ENCODE measurements at places on chromosomes 11 and 22.

DNA sequence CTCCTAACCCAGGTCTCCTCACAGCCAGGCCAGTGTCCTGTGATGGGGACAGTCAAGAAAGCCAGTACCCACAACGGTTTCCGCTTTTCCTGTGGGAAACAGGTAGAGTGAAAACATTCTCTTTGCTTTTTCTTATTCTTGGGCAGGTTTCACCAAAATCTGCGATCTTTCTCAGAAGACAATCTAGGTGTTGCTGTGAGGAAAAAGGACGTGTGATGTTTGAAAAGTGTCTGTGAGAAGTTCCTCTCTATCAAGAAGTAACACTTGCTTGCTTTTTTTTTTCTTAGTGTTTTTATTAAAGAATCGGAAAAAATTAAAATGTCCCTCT lies 9.2 kb upstream of the IL2RB start:
- no peak for DNase-seq

GRCh38 chr11:94545264-94546161 lies 1.8 kb downstream of the FUT4 start:
- peak; percentile 1 for DNase-seq

GRCh38 chr11:2130881-2131352 lies 8.3 kb downstream of the IGF2 start:
- DNase-seq = no peak

DNA sequence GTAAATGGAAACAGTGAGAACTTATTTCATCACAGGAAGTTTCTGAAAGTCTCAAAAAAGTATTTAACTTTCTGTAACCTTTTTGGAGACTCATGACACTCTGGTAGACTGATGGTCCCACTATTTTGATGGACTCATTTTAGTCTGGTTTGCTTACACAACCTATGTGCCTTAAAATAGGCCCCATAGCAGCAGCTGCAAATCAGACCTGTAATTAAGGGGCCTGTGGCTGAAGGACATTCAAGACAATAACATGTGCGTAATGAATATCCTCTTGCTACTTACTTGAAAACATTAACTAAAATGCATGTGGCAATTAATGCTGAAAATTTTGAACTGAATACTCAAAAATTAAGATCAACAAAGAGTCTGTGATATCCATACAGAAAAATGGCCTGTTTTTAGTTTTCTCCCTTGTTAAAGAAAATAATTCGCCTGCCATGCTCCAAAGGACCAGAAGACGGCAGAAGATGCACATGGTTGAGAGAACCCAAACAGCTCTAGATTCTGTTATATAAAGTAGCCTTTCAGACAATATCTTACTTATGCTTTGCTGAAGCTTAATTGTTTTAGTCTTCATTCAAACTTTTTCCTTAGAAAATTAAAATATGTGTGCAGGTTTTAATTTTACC lies 568.5 kb downstream of the KCNA4 start:
- DNase-seq = no peak

GRCh38 chr11:102451681-102452460 lies 694 bp downstream of the TMEM123 start:
- peak; percentile 76 for DNase-seq

DNA sequence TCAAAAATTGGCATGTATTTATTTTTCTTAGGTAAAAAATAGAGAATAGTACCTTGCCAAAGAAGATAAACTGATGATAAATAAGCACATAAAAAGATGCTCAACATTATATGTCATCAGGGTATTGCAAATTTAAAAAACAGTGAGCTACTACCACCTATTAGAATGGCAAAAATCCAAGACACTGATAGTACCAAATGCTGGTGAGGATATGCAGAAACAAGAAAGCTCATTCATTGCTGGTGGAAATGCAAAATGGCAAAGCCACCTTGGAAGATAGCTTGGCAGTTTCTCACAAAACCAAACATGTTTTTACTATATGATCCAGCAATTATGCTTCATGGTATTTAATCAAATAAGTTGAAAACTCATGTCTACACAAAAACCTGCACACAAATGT lies 46.4 kb upstream of the EED start:
- DNase-seq = no peak

- no peak for DNase-seq
These were observed 15.0 kb upstream of the EHD1 start for GRCh38 chr11:64893194-64894069.

DNA sequence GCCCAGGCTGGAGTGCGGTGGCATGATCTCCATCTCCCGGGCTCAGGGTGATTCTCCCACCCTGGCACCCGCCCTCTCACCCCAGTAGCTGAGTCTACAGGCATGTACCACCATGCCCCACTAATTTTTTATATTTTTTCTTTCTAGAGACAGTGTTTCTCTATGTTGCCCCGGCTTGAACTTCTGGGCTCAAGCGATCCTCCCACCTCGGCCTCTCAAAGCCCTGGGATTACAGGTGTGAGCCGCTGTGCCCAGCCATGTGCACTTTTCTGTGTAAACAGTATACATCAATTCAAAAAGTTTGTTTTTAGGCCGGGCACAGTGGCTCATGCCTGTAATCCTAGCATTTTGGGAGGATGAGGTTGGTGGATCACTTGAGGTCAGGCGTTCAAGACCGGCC lies 14.7 kb downstream of the GRIK4 start:
- DNase-seq = no peak

DNA sequence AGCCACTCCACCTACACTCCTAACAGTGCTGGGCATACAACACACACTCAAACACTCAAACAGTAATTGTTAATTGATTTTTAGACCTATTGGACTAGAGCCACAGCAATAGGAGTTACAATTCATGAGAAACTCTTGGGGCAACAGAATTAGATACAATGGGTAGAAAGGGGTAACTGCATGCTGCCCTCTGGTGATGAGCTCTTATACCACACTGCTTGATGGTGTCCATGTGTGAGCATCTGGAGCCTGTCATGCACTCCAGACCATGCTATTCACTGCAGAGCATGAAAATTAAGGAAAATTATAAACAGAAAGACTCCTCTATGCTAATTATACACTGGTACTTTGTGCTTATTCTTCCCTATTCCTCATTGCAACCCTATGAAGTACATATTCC lies 975.5 kb upstream of the CCDC90B start:
- DNase-seq = no peak

DNA sequence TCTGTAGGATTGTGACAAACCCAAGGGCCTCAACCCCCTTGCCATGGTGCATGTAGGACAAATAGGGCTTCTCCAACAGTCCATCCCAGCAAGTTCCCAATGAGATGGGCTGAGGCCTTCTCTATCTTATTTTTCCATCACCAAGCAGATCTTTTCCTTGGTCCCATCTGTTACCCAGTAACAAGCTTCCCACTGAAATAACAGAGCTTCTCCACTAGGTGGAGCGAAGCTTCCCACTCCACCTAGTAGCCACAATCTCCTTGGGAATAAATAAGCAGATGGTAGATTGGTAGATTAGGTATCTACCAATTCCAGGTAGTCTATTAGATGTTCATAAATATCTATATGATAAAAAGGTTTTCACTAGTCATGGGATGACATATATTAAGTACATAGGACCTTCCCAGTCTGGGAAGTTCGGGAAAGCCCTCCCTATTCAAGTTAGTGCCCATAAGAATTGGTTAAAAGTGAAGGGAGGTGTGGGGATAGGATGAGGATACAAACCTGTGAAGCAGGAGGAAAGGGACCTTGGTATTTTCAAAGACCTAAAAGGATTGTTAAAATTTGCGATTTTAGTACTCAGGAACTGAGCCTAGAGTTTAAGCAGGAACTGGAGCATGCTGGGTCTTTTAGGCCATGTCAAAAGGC lies 5.9 kb upstream of the OR52L1 start:
- DNase-seq = no peak

DNA sequence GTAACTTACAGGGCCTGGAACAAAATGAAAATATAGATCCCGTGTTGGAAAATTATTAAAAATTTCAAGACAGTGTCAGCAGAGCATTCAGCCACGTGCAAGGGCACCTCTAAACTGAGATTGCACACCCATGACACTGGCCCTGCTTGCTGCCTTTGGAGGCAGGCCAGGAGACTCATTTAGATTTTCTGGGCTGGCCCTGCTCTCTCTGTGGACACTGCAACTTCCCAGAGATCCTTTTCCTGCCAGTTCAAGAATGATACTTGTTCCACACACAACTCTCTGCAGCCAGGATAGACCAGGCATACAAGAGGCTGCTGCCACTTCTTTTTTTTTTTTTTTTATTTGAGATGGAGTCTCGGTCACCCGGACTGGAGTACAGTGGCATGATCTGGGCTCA lies 56.7 kb upstream of the PTPRJ start:
- DNase-seq = no peak

DNA sequence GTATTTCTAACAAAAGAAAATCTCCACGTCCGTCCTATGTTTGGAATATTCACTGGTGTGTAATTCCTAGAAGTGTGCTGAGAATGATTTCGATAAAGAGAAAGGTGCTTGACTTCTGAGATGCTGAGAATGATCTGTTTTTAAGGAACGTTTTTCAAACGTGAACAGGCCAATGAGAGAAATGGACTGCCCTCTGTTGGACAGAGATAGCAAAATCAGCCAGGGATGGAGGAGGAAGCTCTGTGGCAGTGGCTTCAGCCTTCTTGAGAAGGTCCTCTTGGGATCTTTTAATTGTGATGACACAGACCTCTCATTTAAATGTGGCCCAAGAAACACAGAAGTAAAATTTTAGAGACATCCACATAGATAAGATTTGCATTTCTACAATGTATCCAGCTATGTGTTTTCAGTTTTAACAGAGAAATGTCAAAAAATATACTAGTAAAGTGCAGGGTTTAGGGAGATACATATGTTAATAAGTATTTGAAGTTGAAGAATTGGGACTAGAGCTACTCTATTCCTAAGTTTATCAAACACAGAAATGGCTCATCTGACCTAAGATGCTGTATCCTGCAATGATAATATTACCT lies 84.0 kb upstream of the RCN1 start:
- DNase-seq = no peak

- no peak for DNase-seq
These were observed 333.0 kb downstream of the DDX10 start for GRCh38 chr11:108997826-108998225.

DNA sequence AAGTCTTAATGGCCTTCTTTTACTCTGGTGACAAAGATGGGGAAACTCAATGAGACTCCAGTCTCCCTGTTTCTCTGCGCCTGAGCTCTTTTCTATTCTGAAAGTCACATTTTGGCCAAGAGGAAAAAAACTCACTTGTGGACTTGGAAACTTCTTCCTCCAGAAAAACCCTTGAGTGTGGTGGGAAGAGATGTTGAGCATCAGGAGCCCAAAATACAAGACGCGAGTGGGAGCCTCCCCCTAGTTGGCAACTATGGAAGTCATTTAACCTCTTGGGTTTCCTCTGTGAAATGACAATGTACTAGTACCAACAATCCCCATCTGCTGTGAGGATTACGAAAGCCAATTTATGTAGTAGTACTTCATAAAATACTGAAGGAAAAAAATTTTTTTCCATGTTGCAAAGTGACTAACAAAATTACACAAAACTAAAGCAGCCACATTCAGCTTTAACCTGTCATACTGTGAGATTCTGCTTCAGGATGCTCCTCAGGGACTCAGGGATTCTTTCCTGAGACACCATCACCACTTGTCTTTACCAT lies 524 bp upstream of the SLC25A17 start:
- DNase-seq = no peak

DNA sequence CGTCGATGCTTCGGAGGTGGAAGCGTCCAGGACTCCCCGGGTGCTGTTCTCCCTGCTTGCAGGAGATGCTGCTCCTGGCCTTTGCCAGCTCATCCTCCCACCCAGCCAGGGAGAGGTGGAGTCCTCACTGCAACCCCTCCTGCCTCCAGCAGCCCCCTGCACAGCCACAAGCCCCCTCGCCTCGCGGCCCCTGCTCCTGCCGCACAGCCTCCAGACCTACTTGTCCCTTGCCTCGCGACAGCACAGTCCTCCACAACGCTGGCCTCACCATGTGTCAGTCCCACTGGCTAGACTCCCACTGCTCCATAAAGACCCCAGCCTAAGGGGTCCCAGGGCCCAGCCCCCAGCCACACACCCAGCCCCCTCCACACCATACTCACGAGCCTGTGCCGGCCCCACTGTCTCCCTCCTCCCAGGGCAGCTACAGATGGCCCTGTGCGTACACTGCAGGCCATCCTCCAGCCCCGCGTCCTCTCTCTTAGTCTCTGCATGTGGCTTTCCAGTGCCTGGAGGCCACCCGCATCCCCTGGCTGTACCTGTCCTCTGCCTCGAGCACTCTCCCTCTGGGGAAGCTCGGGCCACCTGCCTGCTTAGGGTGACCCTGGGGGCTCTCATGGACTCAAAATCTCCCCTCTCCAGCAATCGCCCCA lies 91.5 kb downstream of the CELSR1 start:
- DNase-seq = no peak

DNA sequence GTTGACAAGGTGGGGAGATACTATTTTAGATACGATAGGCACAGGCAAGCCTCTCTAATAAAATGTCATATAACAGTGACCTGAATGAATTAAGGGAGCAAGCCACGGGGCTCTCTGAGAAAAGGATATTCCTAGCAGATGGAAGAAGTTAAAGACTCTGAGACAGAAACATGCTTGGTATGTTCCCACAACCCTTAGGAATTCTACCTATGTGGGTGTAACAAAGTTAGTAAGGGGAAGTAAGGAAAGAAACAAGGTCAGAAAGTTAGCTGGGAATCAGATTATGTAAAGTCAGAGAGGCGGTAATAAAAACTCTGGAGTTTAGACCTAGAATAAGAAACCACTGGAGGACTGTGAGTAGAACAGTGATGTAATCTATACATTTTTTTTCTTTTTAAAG lies 59.7 kb upstream of the GDPD4 start:
- DNase-seq = no peak

DNA sequence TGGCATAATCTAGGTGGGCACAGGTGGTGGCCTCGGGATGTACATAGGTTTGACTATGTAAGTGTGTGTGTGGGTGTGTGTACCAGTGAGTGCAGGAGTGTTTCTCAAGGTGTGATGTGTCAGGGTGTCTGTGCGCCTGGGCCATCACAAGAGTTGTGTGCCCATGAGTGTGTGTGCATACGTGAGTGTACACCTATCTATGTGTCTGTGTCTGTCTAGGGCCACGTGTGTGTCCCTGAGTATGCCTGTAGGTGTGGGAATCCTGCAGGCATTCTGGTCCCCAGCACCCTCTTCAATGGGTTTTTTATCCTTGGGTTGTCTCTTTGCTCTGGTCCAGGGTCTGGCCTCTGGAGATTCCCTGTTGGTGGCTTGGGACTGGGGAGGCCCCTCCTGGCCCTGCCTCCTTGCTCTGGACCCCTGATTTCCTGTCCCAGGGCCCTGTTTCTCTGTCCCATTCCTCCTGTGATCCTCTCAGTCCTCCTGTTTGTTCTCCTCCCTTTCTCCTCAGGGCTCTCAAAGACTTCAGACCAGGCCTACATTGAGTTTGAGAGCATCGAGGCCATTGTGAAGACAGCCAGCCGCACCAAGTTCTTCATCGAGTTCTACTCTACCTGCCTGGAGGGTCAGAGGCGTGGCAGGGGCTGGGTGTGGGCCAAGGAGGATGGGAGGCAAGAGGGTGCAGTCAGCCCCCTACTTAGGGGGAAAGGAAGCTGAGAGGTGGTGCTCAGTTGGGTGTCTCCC lies 9.4 kb downstream of the INPPL1 start:
- no peak for DNase-seq

GRCh38 chr11:101439488-101439887 lies 144.3 kb downstream of the TRPC6 start:
- DNase-seq = no peak
